HFFc6 (cell line): ENCODE measurements at places on chromosomes 3 and 15. TPM values are rescaled to one million over a fixed set of nuclear protein-coding genes. Genes with fewer than 3 reads are reported as not detected.

Gene HRH1
- 4.8 to 6.8 TPM (median 5.9 TPM) in 3 replicates for total RNA-seq

Gene LRRIQ4
- total RNA-seq: not detected in 3 replicates

DNA sequence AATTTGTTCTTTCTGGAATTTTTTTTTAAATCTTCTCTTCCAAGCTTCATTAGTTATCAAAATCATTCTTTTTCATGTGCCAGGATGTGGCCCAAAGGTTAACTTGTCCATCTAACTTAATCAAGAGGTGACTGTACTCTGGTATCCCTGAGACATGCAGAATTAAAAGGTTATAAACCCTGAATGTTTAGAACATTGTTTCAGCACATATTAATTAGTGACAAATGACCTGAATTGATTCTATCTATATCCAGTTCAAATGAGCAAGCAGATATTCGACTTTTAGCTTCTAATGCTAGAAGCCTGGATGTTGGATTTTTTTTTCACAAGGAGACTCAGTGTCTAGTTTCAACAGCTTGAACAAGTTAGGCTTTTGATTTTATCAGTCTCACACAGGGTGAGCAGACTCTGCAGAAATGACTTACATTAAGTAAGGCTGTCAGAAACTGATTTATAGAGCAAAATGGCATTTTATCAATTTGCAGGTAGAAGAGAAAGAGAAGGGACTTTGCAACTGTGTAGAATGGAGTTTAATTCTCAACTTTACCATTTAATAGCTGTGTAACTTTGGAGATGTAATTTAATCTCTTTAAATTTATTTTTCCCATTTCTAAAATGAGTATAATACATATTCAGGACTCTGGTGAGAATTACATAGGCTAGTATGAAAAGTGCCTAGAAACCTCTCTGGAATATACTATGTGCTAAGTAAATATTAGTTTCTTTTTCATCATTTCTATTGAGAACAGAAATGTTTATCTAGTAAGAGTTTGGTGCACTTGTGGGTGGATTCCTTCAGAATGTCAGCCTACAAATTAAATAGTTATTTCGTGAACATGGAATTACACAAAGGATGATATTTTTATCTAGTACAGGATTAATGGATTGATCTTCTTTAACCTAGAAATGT, 100.0 kb downstream of the ALCAM start:
- peaks cover 8% of the 10 kb centered on the region for H3K36me3 ChIP-seq
- peaks cover 76% of the 10 kb centered on the region for H3K4me1 ChIP-seq

DNA sequence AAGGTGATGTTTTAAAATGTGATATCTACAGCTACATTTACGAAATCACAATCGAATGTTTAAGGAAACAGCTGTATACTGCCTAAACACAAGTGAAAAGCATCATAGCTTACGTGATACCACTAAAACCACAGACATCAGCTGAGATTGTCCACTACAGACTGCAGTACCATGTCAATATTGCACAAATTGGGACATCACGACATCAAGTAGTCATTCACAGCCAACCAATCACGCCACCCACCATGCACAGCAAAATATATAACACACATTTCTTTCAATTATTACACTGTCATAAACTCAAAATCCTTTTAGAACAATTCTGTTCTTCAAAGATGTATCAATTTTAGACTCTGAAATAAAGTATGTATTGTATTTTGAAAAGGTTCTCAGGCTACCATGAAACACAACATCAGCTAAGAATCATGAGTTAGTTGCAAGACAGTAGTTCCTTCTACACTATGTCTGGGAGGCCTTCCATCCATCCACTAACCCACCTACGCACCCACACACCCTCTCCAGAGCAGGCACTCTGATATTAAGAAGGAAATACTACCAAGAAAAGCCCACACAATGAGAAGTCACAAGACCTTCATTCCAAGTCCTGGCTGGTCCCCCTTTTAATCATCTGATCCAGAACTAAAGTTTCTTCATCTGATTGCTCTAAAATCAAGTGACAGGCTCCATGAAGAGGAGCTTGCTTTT, 3.1 kb downstream of the DMXL2 start:
- H3K27ac ChIP-seq: no peak overlapping the region
- H3K36me3 ChIP-seq: no peaks in the 10 kb centered on the region
- H3K27me3 ChIP-seq: 0 out of 2 replicates have a peak, but pooled peaks cover 1% of the 10 kb centered on the region
- no peak overlapping the region for H3K4me3 ChIP-seq
- peaks cover 27% of the 10 kb centered on the region for H3K4me1 ChIP-seq

DNA sequence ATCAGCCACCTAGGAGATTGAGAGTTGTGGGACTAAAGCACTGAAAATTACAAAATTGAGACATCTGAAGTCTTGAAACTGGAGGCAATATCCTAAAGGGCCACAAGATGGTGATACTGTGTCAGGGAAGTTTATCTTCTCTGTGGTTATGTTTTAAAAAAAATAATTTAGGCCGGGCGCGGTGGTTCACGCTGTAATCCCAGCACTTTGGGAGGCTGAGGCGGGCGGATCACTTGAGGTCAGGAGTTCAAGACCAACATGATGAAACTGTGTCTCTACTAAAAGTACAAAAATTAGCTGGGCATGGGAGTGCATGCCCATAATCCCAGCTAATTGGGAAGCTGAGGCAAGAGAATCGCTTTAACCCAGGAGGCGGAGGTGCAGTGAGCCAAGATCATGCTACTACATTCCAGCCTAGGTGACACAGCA, 17.9 kb upstream of the NIT2 start:
- peak; percentile 52 for DNase-seq
- H3K27ac ChIP-seq: peak overlapping the region; percentile 17; the same call in 1 of the 2 replicates
- peaks cover 19% of the 10 kb centered on the region for H3K4me1 ChIP-seq
- H3K27me3 ChIP-seq: no peaks in the 10 kb centered on the region
- H3K36me3 ChIP-seq: peaks cover 7% of the 10 kb centered on the region

Gene FAM107A
- total RNA-seq: 0.22 TPM in 1 of 3 replicates, not detected in the others

- peak overlapping the region; percentile 77 for H3K27ac ChIP-seq
- no peak for DNase-seq
- H3K27me3 ChIP-seq: peaks cover 6% of the 10 kb centered on the region
- peaks cover 20% of the 10 kb centered on the region for H3K36me3 ChIP-seq
These were observed 58.8 kb downstream of the SLC6A6 start for GRCh38 chr3:14461006-14461747.

- H3K4me1 ChIP-seq: peaks cover 48% of the 10 kb centered on the region
- H3K4me3 ChIP-seq: peak overlapping the region; percentile 76
- peaks cover 6% of the 10 kb centered on the region; the same call in 1 of the 2 replicates for H3K27me3 ChIP-seq
These were observed 67.7 kb downstream of the SLC30A4 start for GRCh38 chr15:45454814-45455213.

Gene NAA50
- 143 to 178 TPM (median 171 TPM) in 3 replicates for total RNA-seq

GRCh38 chr3:119175872-119176756, 2.7 kb downstream of the UPK1B start:
- H3K27me3 ChIP-seq: no peaks in the 10 kb centered on the region
- no peak for DNase-seq
- peaks cover 24% of the 10 kb centered on the region for H3K4me1 ChIP-seq
- H3K4me3 ChIP-seq: peak overlapping the region; percentile 2; the same call in 1 of the 2 replicates

- DNase-seq: no peak
- no peak overlapping the region for H3K4me3 ChIP-seq
- H3K36me3 ChIP-seq: peaks cover 32% of the 10 kb centered on the region
- H3K27ac ChIP-seq: no peak overlapping the region
- H3K4me1 ChIP-seq: peaks cover 26% of the 10 kb centered on the region
These were observed 55.8 kb downstream of the ABTB1 start for GRCh38 chr3:127728417-127729015.

GRCh38 chr3:150449169-150449721, 41.1 kb downstream of the TSC22D2 start:
- H3K27me3 ChIP-seq: peaks cover 3% of the 10 kb centered on the region
- peak; percentile 77 for DNase-seq
- H3K4me3 ChIP-seq: peak overlapping the region; percentile 76
- peaks cover 23% of the 10 kb centered on the region for H3K36me3 ChIP-seq
- H3K27ac ChIP-seq: peak overlapping the region; percentile 84

GRCh38 chr3:151219056-151219455, 16.0 kb upstream of the GPR171 start:
- H3K36me3 ChIP-seq: peaks cover 24% of the 10 kb centered on the region
- H3K27ac ChIP-seq: peak overlapping the region; percentile 6; the same call in 1 of the 2 replicates
- H3K4me1 ChIP-seq: peaks cover 44% of the 10 kb centered on the region
- peak; percentile 87 for DNase-seq

Gene ALDH1L1
- not detected in 3 replicates for total RNA-seq

DNA sequence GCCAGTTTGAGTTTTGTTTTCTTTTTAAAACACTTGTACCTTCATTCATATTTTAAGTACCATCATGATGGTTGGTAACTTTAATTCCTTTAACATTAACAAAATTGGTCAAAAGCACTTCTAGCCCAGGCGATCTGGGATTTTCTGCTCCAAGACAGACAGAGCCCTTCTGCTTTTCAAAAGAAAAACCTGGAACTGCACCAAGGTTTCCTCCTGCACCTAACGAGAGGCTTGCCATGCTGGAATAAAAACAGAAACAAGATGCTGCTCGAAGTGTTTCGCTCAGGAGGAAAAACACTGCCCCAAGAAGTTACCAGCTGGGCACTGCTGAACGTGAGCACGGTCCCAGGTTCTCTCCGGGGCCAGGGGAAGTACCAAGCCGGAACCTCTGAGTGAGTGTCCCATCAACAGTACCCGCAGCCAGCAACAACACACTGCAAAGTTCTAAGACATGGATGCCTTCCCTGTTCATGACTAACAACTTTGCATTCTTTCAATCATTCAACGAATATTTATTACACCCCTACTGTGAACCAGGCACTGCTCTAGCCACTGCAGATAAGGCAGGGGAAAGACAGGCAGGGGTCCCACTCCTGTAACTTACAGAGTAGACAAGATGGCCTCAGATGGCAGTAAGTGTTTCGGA, 98.8 kb downstream of the XXYLT1 start:
- H3K4me3 ChIP-seq: no peak overlapping the region
- H3K36me3 ChIP-seq: peaks cover 10% of the 10 kb centered on the region
- no peaks in the 10 kb centered on the region; the same call in 1 of the 2 replicates for H3K4me1 ChIP-seq

DNA sequence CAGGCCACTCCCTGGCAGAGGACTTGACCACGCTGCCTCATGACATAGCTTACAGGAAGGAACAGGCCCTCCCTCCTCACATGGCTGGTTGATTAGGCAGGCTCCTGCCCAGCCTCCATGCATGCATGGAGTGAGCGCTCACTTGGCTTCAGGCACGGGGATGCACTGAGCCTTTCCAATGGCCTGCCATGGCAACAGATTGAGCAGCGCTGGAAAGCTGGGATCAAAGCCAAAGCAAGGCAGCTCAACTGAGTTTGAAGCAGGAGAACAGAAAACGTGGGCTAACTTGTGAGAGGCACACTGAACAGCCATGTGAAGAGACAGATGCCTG, 5.9 kb upstream of the GRAMD2A start:
- H3K4me3 ChIP-seq: peak overlapping the region; percentile 42
- H3K27ac ChIP-seq: peak overlapping the region; percentile 80
- peaks cover 67% of the 10 kb centered on the region for H3K4me1 ChIP-seq
- DNase-seq: peak; percentile 90

DNA sequence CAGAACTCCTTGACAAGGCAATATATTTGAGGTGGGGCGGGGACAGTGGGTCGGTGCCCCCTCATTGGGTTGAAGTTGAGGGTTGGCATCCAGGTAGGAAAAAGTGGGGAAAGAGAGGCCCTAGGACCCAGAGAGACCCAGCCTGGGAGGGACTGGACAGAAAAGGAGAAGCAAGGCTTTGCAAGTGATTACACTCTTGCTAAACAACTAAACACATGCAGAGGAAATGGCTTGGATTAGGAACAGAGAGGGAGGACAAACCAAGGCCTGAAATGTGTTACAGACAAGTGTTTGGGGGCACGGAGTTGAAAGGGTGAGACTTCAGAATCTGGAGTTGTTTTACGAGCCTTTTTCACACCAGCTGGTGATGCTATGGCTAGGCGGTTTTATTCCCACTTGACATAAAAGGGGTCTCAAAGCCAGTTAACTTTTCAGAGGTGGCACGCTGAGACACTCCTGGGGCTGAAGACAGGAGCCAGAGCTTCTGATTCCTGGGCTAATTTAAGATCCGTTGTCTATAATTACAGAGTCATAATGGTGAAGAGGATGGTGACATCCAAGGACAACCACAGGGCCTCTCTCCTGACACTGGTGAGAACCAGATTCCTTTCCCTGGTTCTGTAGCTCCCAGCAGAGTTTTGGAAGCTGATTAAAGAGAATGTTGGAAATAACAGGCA, 7.7 kb upstream of the KCTD6 start:
- peaks cover 10% of the 10 kb centered on the region; the same call in 1 of the 2 replicates for H3K27me3 ChIP-seq
- no peak overlapping the region for H3K27ac ChIP-seq
- DNase-seq: no peak
- no peak overlapping the region for H3K4me3 ChIP-seq
- peaks cover 23% of the 10 kb centered on the region for H3K4me1 ChIP-seq
- H3K36me3 ChIP-seq: peaks cover 7% of the 10 kb centered on the region; the same call in 1 of the 2 replicates

GRCh38 chr3:110391640-110392395, 679.8 kb upstream of the NECTIN3 start:
- DNase-seq: no peak
- H3K4me3 ChIP-seq: no peak overlapping the region
- no peak overlapping the region for H3K27ac ChIP-seq
- H3K27me3 ChIP-seq: no peaks in the 10 kb centered on the region

DNA sequence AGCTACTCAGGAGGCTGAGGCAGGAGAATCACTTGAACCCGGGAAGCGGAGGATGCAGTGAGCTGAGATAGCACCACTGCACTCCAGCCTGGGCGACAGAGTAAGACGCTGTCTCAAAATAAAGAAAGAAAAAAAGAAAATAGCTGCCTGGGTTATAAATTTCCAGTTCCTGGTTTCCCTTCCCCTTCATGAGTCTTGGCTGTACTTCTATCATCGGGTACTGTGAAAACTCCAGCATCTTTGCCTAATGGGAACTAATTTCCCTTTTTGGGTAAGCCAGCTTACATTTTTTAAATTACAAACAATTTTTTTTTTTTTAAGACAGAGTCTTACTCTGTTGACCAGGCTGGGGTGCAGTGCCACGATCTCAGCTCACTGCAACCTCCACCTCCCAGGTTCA, 15.0 kb downstream of the DENND4A start:
- DNase-seq: no peak
- peaks cover 15% of the 10 kb centered on the region for H3K4me1 ChIP-seq

DNA sequence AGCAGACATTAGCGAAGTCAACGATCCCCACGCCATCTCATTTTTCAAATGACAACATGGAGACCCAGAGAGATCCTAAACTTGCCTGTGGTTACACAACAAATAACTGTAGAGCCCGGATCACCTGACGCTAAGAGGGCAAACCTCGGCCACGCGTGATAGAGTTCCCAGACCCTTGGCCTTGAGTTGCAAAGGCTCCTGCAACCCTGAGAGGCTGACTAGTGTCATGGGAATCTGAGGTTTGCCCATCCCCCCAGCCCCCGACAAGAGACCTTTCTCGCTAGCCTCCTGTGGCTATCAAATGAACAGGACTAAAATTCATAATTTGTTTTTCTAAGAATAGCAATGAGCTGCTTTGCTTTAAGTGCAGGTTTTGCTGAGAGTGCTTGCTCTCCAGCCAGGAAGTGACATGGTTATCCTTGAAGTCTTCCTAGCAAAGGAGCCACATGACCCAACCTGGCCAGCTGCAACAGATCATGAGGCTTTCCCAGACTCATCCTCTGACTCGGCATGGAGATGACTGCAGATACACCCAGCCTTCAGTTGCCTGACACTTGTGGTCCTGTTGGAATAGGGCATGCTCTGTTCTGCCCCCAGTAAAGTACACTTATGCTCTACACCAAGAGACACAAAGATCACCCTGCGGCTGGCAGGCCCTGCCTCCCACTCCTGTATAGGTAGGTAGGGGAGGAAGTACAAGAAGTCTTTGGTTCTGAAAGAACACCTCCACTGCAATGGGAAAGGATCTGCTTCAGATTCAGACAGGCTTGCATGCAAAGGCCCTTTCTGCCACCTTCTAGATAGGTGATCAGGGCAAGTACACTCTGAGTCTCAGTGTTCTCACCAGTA, 36.0 kb downstream of the MCF2L2 start:
- no peak overlapping the region for H3K4me3 ChIP-seq
- no peaks in the 10 kb centered on the region for H3K4me1 ChIP-seq
- H3K27me3 ChIP-seq: peaks cover 31% of the 10 kb centered on the region
- DNase-seq: no peak
